ENCODE measurements at places on chromosomes 7 and 10.

- no peak for DNase-seq
These were observed 25.5 kb downstream of the OGDHL start for GRCh38 chr10:49736564-49737113.

- DNase-seq, result no peak
These were observed 80.1 kb downstream of the ANKRD26 start for GRCh38 chr10:27020243-27020642.

GRCh38 chr10:79129361-79129997 lies 60.7 kb downstream of the ZMIZ1 start:
- DNase-seq, result no peak

DNA sequence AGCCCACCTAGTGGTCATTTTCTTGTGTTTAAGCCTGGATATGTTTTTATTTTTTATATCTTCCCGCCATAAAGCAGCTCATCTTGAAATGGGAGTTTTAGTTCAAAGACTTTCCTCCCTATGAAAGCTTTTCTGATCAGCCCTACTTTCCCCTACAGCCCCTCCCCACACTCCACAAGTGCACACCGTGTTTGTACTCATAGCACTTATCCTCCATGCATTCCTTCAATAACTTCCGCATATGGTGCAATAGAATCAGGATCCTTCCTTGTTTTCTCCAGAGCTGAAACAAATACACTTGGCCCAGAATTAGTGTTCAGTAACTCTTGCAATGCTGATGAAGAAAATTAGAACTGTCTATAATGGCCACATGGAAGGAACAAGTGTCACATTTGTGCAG lies 235.9 kb downstream of the KCNMA1 start:
- no peak for DNase-seq

DNA sequence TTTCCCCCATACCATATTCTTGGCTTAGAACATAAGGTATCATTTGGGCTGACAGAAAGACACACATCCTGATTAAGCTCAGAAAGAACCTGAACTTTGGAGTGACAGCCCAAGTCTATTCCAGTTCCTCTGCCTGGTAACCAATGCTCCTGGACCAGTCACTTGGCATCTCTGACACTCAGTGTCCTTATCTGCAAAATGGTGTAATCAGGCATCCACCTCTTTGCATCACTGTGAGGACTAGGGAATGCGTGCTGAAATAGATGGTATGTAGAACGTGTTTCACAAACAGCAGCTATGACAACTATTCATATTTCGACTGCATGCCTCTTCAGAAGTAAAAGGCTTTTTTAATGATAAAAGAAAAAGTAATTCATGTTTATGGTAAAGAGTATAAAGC lies 26.2 kb upstream of the PIK3AP1 start:
- DNase-seq, result no peak

DNA sequence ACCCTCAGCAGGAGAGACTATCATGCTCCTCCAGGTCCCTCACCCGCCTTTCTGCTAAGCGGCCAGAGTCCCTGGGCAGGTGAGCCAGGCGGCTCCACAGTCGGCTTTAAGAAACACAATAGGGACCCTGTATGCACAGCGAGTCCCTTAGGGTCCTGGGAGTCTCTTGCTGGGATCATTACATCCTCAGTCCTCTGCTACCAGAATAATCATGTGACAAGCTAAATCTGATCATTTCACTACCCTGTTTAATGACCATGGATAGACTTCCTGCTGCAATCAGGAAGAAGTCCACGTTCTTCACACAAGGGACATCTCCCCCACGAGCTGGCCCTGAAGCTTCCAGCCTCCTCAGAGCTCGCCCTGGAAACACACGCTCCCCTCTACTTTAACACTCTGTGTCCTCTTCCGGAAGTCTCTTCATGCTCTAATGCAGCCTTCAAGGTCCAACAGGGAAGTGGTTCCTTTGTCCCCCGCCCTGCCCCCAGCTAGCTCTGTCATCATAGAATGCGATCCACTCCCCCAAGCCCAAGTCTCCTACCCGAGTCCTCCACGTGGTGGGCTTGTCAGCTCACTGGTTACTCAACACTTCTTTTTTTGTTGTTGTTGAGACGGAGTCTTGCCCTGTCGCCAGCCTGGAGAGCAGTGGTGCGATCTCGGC lies 101.5 kb downstream of the RNF216 start:
- DNase-seq, result no peak

Measured in renal cortical epithelial cell (primary cell).